Colonic mucosa (tissue), 4 donors: ENCODE measurements at places on chromosomes 3 and 15.

- DNase-seq = no peak
These were observed 53.5 kb downstream of the SEMA5B start for GRCh38 chr3:122973893-122974615.

GRCh38 chr3:31885235-31885634, 95.8 kb downstream of the OSBPL10 start:
- no peak for DNase-seq

GRCh38 chr3:132267391-132267993, 49.7 kb upstream of the ACP3 start:
- DNase-seq = no peak

DNA sequence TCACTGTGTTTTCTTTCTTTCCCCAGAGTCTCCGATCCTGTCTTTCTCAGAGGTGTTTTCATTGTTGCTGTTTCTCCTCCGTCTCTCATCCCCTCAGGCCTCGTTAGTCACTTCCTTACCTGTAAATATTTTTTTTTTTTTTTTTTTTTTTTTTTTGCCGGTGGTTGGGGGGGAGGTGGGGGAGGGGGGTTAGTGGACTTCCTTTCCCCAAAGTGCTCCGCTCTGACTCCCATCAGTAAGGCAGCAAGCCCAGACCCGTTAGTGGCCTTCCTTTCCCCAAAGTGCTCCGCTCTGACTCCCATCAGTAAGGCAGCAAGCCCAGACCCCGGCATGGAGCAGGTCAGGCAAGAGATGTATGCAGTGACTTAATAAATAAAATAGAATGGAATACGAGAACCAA, 97.1 kb upstream of the TNFAIP8L3 start:
- no peak for DNase-seq
